ENCODE measurements at places on chromosomes 12 and 14.

GRCh38 chr14:75565056-75565455 is 13.4 kb upstream of the FLVCR2 start:
- no peak for DNase-seq
- no peaks in the 10 kb centered on the region for H3K27me3 ChIP-seq
- no peak overlapping the region for H3K4me3 ChIP-seq
- no peak overlapping the region for H3K27ac ChIP-seq
- H3K36me3 ChIP-seq: no peaks in the 10 kb centered on the region

GRCh38 chr12:57215065-57215464 is 1.5 kb upstream of the NXPH4 start:
- H3K4me3 ChIP-seq: no peak overlapping the region
- DNase-seq: no peak
- H3K27me3 ChIP-seq: no peaks in the 10 kb centered on the region
- H3K27ac ChIP-seq: no peak overlapping the region
- H3K4me1 ChIP-seq: peaks cover 10% of the 10 kb centered on the region
- peaks cover 23% of the 10 kb centered on the region for H3K36me3 ChIP-seq

DNA sequence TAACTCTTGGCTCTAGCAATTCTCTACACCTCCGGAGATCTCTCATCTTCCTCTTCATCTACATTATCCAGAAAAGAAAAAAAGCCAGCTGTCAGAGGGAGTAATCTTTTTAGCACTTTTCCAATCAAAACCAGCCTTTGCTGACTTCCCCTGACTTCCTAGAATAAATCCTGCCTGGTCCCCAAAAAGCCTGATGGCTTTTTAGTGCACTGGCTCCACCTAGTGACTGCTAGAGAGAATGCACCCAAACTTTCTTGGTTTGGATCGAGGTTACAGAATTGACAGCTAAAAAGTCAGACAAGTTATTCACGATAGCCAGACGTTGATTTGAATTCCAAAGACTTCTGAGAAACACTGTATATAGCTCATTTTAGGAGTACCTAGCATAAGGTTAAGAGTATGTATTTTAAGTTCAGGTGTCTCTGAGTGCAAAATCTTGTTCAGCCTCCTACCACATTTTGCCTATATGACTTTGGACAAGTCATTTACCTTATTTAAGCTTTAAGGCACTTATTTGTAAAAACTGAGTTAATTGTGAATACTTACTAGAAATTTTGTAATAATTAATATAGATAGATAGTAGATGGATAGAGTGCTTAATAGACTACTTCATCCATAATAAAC is 185.7 kb upstream of the GRIN2B start:
- no peaks in the 10 kb centered on the region for H3K4me1 ChIP-seq
- DNase-seq: peak; percentile 71
- no peaks in the 10 kb centered on the region for H3K36me3 ChIP-seq
- no peak overlapping the region for H3K4me3 ChIP-seq

- no peak overlapping the region for H3K27ac ChIP-seq
- DNase-seq: peak; percentile 76
- no peaks in the 10 kb centered on the region for H3K4me1 ChIP-seq
- H3K27me3 ChIP-seq: no peaks in the 10 kb centered on the region
These were observed 11.3 kb downstream of the SELPLG start for GRCh38 chr12:108622421-108622820.

GRCh38 chr14:73833530-73834260 is 17.9 kb upstream of the PTGR2 start:
- no peak overlapping the region for H3K4me3 ChIP-seq
- H3K27ac ChIP-seq: no peak overlapping the region
- no peaks in the 10 kb centered on the region for H3K27me3 ChIP-seq
- no peaks in the 10 kb centered on the region for H3K36me3 ChIP-seq
- peak; percentile 82 for DNase-seq

DNA sequence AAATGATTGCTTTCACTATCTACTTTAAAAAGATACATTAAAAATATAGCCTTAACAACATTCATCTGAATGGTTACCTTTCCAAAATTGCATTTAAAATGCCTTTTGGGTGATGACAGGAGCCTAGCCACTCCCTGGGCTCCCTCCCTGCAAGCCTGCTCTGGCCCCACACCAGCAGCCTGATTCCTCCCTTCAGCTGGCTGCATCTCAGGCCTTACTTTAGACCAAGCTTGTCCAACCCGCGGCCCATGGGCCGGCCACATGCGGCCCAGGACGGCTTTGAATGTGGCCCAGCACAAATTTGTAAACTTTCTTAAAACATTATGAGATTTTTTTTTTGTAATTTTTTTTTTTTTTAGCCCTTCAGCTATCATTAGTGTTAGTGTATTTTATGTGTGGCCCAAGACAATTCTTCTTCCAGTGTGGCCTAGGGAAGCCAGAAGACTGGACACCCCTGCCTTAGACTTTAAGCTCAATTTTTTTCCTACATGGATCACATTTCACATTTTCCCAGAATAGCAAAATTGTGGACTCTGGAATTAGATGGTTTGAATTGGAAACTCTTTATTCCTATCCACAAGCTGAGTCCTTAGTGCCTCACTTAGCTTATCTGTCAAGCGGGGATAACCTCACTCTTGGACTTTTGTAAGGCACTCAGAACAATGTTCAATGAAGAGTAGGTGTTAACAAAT is 124.4 kb downstream of the MYRFL start:
- no peaks in the 10 kb centered on the region for H3K27me3 ChIP-seq
- no peaks in the 10 kb centered on the region for H3K4me1 ChIP-seq
- no peaks in the 10 kb centered on the region for H3K36me3 ChIP-seq
